Activated T-helper 1 cell treated with Interleukin-2 at 50 U/mL for 16 hours (primary cell): ENCODE measurements at places on chromosomes 11 and 22.
A peak's percentile ranks its signal among the peaks of the same experiment; 100 is the strongest.

DNA sequence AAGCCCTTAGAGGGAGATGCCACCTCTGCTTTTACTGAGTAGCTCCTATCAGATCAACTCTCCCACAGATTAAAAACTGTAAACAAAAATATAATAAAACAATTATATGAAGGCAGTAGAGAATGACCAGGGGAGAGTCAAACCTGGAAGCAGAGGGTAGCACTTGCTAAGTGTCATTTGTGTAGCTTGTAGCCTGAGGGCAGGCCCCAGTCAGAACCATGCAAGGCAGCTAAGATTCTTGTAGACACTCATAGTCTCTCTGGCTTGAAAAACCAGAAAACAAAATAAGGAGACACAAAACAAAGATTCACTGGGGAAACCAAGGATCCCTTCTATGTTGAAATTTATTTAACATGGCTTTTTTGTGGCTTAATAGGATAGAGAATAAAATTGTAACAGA is 110.4 kb downstream of the WNT11 start:
- no peak for DNase-seq

GRCh38 chr11:134266440-134266839 is 9.7 kb upstream of the GLB1L3 start:
- DNase-seq: no peak

- DNase-seq: no peak
Observed at GRCh38 chr11:103920449-103920848, 116.0 kb upstream of the DDI1 start.

DNA sequence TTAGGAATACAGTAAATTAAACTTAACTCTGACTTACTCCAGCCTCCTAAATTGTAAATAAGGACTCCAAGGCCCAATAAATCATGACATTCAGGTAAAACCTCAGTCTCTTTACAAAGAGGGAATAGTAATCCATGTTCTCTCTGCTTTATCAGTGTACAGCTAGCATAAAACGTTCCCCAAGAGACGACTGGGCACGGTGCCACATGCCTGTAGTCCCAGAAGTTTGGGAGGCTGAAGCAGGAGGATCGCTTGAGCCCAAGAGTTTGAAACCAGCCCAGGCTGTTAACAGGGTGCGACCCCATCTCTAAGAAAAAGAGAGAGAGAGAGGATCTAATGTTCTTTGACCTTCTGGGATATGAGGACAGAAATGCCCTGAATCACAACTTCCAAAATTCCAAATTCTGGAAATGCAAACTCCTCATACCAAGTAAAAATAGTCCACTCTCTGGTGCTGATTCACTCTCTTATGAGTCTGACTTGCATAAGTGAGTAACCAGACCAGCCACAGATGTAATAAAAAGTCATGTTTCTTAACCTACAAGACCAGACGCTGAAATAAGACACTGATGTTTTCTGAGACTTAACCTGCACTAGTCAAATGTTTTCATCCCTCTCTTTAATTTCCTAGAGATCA is 25.5 kb downstream of the NNMT start:
- DNase-seq: no peak

DNA sequence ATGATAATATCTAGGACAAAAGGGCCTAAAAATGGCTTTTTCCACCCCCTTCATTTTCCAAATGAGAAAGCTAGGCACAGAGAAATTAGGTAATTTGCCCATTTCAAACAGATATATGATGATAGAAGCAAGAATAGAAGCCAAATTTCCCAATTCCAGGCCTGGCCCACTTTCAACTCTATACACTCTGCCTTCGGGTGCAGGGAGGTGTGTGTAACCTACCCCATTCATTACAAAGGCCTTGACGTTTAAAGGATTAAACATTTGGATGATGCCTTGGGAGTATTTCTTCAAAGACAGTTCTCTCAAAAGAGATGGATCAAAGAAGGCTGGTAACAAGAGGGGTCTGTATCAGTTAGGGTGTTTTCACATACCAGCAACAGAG is 134.1 kb downstream of the CCDC34 start:
- no peak for DNase-seq

GRCh38 chr11:91902312-91902711 is 322.3 kb upstream of the FAT3 start:
- DNase-seq: no peak

GRCh38 chr11:100525635-100526034 is 161.5 kb upstream of the ARHGAP42 start:
- DNase-seq: no peak

- no peak for DNase-seq
Observed at GRCh38 chr22:40955571-40955970, 4.4 kb downstream of the RBX1 start.

- no peak for DNase-seq
Observed at GRCh38 chr11:468036-468435, 18.0 kb downstream of the PTDSS2 start.

- no peak for DNase-seq
Observed at GRCh38 chr22:21904250-21904789, 36.9 kb upstream of the MAPK1 start.

DNA sequence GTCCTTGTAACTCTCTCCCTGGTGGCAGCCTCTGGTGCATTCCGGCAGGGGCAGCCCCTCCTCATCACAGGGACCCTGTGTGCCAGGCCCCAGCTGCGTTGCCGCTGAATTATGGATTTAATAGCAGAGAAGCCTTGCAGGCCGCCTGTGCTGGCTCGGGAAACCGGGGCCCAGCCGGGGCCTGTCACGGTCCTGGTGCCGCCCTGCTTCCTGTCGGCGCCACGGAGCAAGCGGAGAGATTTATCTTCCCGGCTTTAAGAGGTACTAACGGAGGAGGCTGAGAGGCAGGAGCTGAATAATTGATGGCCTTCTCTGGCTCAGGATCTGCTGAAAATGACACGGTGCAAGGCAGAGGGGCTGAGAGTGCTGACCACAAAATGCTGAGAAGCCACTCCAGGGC is 54.0 kb upstream of the CCDC188 start:
- DNase-seq: no peak

DNA sequence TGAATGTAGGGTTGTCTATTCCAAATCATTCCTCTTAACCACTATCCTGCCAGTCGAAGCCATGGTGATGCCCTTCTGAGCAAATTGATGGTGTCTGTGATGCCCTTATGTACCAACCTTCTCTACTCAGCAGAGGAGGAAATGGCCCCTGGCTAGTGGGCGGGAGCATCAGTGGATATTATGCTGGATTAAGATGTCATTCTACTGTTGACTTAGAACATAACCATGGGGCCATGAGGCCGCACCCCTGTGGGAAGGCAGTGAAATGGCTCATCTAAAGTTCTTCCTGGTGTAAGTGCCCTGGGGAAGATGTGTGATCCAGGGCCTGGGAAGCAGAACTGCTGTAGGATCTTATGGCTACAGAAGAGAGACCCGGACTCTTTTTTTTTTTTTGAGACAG is 20.7 kb upstream of the P2RY2 start:
- no peak for DNase-seq

DNA sequence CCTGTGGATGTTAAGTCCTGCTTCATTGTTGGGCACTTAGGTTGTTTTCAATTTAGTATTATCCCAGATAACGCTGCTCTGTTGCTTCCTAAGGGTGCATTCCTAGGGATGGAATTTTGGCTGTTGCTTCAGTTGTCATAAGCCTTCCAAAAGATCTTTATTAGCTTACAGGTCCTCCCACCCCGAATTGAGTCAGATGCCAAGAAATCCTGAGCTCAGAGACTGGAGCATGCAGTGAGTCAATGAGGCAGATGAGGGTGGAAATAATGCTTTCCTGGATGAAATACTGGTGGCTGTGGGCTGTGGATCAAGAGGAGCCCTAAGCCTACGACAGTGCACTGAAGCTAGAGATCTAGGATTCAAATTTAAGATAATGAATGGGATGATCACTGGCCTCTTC is 10.7 kb upstream of the IL18BP start:
- no peak for DNase-seq

DNA sequence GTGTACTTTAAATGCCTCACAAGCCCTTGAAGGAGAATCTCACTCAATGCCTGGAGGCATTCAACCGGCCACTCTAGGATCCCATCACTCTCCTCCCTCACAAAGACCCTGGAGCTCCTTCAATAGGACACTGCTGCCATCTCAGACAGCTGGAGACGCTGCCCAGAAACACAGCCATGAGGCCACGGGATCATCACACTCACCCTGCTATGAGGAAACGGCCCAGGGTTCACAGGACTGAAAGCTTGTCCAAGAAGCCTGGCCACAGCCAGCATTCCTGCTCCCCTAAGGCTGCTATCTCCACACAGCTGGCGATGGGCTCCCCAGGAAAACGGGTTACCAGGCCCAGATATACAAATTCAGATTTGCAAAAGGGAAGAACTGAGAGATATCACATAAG is 13.2 kb downstream of the CARS1 start:
- DNase-seq: no peak

- no peak for DNase-seq
Observed at GRCh38 chr22:29604076-29604360, 585 bp downstream of the NF2 start.

GRCh38 chr11:35912883-35913624 is 30.8 kb upstream of the LDLRAD3 start:
- DNase-seq: no peak

GRCh38 chr22:27022896-27023361 is 365.5 kb downstream of the MIAT start:
- DNase-seq: no peak

GRCh38 chr22:36358533-36359469 is 29.0 kb downstream of the MYH9 start:
- no peak for DNase-seq

- peak; percentile 35 for DNase-seq
Observed at GRCh38 chr11:59097113-59097708, 9.8 kb upstream of the FAM111B start.

DNA sequence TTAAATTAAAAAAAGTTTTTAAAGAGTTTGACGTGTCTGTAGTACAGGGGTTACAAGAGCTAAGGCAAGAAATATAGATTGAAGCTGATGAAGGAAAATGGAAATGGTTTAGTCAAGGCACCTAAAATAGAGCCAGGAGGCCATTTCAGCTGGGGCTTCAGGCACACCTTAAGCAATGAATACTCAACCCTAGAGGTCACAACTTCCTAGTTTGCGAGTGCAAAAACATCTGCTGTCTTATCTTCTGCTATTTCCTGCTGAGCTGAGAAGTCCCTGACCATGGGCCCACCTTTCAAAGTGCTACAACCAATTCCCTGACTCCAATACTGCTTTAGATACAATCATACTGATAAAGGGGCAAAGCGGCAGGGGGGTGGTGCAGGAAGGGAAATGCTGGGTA is 87.4 kb downstream of the DLG2 start:
- DNase-seq: no peak

DNA sequence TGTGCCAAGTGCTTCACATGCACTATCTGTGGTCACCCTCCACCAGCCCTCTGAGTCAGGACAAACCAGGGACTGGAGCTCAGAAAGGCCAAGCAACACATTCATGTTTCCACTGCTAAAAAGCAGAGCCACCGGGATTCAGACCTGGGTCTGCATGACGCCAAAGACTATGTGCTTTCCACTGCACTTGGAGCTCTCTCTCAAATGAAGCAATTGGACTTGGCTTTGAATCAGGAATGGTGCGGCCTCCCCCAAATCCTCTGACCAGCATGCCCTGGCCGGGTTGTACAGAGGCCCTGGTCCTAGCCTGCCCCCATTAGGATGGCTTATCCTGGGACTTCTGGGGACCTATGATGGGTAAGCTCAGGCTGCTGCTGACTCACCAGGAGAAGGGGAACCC is 80.7 kb downstream of the PKNOX2 start:
- no peak for DNase-seq

- DNase-seq: no peak
Observed at GRCh38 chr11:117706322-117706814, 90.6 kb downstream of the DSCAML1 start.

- no peak for DNase-seq
Observed at GRCh38 chr11:90133560-90134477, 644 bp upstream of the NAALAD2 start.

DNA sequence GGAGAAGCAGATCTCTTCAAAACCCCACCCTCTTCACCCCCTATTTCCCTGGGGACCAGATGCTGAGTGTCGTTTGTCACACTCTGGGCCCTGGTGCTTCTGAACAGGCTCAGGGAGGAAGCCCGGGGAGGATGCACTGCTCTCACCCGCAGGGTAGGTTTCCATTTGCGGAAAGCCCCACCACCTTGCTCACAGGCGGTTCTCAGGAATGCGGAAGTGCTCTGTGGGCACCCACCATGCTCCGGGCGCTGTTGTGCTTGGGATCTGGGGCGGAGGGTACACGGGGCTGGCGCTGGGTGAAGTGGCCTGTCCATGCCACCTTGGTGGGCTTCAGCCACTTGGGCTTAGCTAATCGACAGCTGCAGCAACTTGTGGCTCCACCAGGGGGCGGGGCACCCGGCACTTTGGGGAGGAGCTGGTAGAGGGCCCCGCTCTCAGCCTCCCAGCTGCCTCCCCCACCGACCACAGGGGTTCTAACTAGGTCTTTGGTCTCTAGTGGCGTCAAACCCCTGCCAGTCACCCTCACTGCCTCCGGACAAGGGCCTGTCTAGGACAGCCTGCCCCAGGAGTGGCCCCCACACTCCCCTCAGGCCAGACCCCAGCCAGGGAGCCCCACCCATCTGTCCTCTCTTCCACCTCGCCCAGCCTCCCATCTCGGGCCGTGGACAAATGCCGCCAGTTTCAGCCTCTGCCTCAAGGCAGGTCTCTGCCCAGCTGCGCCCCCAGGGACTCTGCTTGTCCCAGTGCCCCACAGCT is 7.4 kb downstream of the NDUFV1 start:
- peak; percentile 71 for DNase-seq

DNA sequence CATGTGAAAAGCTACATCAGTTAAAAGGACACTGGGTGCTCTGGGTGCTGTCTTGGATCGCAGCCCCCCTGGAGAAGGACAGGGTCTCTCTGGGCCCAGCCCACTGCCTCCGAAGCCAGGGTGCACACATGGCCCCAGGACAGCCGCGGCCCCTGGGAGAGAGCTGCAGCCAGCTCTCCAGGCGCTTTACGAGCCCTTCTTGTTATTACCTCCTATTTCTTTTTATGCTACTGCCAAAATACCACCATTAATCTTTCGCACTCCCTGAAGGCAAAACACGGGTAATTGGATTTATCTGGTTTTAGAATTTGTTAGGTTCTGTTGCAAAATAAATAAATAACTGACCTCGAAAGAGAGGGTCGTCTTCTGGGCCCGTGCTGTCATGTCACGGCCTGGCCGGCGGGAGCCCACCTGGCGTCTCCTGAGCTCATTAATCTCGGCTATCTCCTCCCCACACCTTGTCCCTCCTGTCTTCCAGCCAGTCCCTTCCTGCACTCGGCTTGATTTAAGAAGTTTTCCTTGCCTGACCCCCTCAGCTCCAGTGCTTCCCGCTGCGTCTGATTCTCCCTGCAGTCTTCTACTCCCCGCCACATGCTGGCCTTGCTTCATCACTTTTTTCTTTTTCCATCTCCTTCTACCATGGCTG is 611.7 kb downstream of the OPCML start:
- DNase-seq: no peak
